Stimulated activated CD4-positive, alpha-beta T cell treated with anti-CD3 and anti-CD28 coated beads, Interleukin-12 subunit alpha, Interleukin-12 subunit beta, amount 100 ng/mL, for 48 hours (primary cell): ENCODE measurements at places on chromosomes 2 and 18.

GRCh38 chr2:144518748-144519596 is 947 bp downstream of the ZEB2 start:
- DNase-seq = no peak

DNA sequence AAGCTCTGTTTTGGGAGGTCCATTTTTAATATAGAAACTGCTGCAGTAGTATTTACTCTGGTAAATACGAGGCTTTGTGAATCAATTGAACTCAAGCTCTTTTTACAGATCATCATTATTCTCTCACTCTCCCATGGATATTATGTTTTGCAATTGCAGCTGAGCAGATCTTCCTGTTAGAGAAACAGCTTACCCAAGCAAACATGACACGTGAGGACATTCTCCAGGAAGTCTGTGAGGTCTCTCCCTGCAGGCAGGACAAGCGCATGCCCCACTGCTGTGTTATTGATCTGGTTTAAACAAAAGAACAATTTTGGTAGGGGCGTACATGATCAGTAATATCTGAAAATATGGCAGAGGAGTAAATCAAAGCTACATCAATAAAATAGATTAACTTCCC is 72.1 kb downstream of the COL6A3 start:
- DNase-seq = no peak

DNA sequence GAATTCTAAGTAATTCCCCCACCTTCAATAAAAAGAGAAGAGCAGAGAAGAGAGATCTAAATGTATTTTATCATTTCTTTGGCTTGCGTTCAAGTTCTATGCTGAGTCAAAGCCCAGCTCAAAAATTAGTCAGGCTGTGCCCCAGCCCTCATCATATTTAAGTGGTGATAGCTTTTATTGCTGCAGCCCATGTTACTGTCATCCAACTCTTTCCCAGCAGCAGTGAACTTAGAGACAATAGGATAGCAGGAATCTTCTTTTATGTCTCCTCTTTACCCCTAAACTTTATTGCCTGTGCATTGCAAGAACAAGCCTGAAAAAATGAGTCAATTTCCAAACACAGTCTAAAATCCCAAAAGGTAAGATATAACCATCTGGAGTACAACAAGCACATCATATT is 1599.3 kb upstream of the PIK3C3 start:
- DNase-seq = no peak

- no peak for DNase-seq
Observed at GRCh38 chr2:216478151-216478550, 20.5 kb upstream of the RPL37A start.

- no peak for DNase-seq
Observed at GRCh38 chr18:2441544-2441943, 129.8 kb downstream of the METTL4 start.
